ENCODE measurements at places on chromosomes 12 and 14.
A peak's percentile ranks its signal among the peaks of the same experiment; 100 is the strongest.

DNA sequence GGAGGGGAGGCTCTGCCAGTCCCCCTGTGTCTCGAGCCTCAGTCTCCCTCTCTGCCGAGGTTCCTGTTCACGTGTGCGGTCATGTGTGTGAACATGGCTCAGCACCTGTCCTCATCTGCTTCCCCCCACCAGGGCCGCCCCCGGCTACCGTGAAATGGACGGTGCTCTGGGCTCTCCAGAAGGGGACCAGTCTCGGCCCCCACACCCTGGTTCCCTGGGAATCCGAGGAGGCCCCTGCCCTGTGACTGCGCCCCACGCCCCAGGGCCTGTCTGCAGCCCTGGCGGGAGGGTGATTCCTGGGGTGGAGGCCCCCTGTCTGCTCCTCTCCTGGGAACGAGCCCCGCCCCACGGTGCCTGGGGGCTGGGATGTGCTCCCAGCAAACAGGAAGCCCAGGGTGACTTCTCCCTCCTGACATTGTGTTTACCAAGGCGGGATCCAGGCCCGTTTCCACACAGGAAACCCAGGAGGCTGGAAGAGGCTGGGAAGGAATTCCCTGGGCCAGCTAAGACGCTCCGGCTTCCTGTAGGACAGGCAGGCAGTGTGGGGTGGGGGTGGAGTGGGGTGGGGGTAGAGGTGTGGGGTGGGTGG lies 46.6 kb downstream of the KIF26A start:
- DNase-seq = no peak

DNA sequence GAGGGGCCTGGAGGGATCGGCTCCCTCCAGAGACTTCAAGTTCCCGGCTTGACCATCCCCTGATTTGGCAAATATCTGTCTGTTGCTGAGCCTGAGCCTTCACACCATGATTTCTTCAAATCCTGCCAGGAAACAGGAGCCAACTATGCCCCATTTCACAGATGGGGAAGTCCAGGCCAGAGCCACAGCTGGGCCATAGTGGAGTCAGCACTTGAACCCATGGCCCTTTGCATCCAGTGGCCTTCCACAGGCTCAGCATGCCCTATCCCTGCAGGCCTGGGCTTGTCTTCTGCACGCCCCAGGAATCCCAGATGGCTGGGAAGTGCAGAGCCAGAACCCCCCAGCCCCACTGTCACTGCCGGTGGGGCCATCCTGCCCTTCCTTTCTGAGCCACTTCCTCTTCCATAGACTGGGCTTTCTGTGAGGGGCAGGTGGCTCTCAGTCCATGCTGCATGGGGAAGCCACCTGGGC lies 44.9 kb downstream of the CYP46A1 start:
- DNase-seq = peak; percentile 22

GRCh38 chr14:38910092-38910491 lies 192.9 kb downstream of the SEC23A start:
- no peak for DNase-seq

GRCh38 chr12:104314242-104314614 lies 10.7 kb downstream of the EID3 start:
- no peak for DNase-seq

DNA sequence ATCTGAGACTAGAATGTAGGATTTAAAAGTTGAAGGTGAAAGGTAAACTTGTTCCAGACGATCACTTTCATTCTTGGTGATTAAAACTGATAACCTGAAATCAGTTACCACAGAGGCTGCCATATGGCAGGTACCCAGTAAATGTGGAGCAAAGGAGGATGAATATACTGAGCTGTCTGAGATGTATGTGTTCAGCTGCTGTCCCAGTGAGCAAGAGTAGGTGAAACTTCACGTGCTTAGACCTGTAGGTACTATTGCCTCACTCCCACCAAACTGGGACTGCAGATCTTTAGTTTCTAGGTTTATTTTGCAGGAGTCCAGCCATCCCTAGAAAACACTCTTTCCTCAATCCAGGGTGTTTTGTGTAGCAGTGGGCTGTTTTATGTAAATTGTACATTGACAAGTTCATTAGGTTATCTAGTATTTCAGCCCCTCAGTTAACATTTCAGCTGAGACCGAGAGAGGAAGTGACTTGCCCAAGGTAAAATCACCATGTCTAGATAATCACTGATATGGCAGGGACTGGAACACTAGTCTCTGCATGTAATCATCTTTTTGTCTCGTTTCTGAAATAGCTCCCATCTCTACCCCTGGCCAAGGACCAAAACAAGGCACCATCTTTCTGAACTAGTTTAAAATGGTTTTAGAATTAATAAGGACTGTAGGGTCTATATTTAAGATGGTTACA lies 62.7 kb downstream of the ATG14 start:
- no peak for DNase-seq

GRCh38 chr12:8948701-8949341 lies 624 bp downstream of the M6PR start:
- DNase-seq = peak; percentile 63

DNA sequence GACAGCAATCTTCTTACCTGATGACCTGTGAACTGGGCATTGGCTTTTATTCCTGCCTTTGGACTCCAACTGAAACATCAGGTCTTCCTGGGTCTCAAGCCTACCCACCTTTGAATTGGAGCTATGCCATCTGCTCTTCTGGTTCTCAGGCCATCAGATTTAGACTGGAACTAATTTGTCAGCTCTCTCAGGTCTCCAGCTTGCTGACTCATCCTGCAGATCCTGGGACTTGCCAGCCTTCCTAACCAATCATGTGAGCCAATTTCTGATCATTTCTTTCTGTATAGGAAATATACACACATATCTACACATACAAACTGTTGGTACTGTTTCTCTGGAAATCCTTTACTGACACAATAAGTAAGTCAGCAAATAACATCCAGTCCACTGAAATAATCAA lies 65.3 kb upstream of the TSPAN8 start:
- DNase-seq = no peak

DNA sequence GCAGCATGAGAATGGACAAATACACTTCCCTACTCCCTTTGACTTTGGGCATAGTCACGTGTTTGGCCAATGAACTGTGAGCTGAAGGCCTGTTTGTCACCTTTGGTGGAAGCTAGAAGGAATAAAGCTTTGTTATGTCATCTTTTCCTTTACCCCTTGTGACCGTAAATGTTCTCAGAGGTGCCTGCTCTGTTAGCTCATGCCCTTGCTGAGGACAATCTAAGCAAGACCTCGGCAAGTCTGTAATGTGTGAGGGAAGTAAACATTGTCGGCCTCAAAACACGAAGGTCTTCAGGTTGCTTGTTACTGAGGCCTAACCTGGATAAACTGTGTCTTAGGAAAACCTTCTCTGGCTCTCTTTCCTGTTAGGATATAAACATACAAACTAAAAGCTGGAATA lies 354.2 kb downstream of the TMEM132D start:
- no peak for DNase-seq

GRCh38 chr14:92431199-92431725 lies 82.3 kb upstream of the RIN3 start:
- DNase-seq = no peak

DNA sequence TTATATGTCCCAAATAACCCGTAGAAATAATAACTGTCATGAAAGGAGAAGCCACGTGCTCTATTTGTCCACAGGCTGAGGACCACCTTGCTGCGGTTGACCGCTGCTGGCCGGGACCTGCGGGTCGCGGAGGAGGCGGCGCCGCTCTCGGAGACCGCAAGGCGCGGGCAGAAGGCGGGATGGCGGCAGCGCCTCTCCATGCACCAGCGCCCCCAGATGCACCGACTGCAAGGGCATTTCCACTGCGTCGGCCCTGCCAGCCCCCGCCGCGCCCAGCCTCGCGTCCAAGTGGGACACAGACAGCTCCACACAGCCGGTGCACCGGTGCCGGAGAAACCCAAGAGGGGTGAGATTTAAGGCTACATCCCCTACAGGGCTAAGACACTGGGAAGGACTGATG lies 21.0 kb downstream of the RPGRIP1 start:
- DNase-seq = peak; percentile 70

DNA sequence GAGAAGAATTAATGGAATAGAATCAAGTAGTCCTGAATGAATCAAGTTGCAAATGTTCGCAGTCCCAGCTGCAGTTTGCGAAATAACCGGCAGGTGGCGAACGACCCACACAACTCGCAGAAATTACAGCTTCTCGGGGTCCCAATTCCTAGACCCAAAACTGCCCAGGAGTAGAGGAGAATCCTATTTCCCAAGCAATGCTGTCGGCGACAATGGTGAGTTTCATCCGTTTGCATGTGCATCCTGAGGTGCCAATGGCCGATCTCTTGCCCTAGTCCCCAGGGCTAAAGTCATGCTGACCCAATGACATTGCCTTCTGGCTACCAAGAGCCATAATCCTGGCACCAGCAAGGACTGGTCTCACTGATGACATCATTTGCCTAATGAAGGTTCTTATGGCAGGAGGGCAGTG lies 8.5 kb upstream of the ASCL1 start:
- peak; percentile 83 for DNase-seq

DNA sequence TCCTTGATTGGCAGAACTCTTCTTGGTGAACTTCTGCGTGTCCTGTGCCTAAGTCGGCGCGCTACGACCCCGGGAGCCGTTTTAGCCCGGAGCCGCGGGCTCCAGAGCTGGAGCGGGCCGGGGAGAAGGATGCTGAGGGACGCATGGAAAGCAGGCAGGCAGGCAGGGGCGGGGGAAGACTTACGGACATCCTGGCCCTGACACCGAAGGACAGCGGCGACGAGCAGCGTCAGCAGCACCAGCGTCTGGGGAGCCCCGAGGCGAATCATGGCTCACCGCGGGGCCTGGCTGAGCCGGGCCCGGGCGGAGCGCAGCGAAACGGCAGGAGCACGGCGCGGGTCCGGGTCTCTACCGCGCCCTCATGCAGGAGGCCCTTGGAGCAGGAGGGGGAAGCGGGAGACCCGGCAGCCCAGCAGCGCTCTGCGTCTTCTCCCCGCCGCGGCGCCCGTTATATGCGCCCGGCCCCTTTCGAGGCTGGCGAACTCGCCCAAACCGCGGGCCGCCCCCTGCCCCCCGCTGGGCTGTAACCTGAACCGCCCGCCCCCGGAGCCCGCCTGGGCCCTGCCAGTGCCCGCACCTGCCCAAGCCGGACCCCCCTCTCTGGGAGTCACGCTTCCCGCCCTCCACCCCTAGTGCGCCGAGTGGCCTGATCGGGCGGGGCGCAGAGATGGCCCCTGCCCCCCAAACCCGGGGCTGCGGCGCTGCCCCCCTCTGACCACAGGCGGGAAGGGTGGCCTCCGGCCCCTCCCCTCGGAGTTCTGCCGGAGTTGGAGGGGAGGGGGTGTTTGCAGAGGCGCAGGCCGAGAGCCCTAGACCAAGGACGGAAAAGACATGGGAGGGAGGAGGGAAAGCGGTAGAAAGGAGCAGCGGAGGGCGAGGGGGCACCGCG lies at the start of gene COL2A1:
TSS of gene COL2A1 (minus strand) at position 424 of the 889 bp plus-strand sequence. CDS start at position 269, 155 bp downstream.
- DNase-seq = no peak

GRCh38 chr12:45244561-45245343 lies 28.9 kb downstream of the ANO6 start:
- no peak for DNase-seq

DNA sequence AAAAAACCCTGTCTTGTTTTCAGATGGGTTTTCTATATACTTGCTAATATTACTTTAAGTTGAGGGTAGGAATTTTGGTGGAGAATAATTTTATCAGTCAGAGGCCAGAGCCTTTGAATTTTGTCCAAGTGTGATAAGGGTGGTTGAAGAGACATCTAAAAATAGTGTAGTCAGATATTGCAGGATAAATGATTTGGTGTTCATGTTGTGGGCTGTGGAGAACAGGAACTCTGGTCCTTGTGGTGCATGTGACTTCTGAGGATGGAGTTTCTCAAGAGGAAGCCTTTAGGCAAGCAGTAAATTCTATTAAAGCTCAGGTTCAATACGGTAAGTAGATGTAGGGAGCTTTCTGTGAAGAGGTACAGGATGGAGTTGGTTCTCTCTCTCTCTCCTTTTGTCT lies 2.8 kb downstream of the ADAM21 start:
- no peak for DNase-seq

DNA sequence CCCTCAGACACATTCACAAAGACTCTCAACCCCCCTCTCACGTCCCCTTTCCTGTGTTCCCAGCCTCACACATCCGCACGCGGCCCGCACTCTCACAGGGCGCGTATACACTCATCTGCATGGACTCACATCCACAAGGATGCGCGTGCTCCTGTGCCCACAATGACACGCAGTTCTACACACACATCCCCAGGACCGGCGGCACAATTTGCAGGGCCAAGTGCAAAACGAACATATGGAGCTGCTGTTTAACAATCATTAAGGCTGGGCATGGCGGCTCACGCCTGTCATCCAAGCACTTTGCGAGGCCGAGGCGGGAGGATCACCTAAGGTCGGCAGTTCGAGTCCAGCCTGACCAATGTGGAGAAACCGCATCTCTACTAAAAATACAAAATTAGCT lies 36.4 kb upstream of the EML1 start:
- DNase-seq = no peak

- DNase-seq = no peak
These were observed 393 bp downstream of the SYT1 start for GRCh38 chr12:78864870-78865463.

DNA sequence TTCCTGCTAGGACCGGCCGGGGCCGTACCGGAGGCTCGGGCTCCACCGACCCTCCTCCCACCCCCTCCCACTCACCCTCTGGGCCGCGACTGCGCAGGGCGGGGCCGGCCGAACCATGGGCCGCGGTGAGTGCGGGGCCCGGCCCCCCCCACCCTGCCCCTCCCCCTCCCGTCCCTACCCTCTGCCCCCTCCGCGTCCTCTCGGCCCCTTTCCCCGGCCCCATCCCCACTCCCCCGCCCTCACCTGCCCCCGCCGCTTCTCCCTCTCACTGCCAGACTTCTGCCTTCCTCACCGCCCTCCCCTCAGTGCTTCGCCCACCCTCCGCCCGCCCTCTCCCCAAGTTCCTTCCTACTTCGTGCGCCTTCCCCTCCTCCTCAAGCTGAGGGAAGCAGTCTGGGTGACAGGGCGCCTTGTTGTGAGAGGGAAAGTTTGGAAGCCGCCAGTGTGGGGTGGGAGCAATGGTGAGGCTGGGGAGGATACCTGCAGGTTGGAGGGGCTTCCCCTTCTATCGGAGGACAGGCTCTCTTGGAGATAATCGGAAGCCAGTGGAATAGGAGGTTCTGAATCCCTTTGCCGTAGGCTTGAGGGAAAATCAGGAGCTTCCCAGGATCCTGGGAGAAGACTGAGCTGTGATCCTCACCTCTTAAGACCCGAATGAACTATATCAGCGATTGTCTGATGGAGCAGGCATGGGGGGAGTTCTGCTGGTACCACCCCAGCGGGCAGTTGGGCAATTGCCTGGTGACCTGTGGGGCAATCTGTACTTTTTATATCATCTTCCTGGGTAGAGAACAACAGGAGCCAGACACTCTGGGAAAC lies 472 bp downstream of the MBD6 start:
- DNase-seq = peak; percentile 79

DNA sequence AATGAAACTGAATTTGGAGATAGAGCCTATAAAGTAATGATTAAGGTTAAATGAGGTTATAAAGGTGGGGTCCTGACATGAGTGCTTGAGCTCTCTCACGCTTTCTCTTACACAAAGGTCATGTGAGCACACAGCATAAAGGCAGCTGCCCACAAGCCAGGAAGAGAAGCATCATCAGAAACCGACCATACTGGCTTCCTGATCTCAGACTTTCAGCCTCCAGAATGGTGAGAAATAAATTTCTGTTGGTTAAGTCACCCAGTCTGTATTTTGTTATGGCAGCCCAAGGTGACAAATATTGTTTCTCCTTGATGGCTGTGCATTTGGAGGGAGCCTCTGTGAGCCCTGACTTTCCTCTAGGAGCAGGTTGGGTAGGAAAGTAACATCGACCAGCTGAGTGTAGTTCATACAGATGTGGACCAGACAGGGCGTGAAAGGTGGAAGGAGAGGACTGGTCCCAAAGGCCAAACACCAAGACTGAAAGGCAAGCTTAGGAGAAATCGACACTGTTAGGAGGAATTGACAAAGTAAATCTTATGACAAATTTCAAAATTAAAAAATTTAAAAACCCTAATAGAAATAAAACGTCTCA lies 97.6 kb upstream of the SLC38A2 start:
- DNase-seq = no peak

GRCh38 chr14:38931969-38932652 lies 170.9 kb downstream of the SEC23A start:
- DNase-seq = no peak

Measured in activated effector memory CD4-positive, alpha-beta T cell treated with anti-CD3 and anti-CD28 coated beads, Interleukin-2, amount 50 U/mL, for 16 hours (primary cell).